ENCODE measurements at places on chromosomes 6 and 20.

GRCh38 chr6:1200409-1201101, 111.3 kb upstream of the FOXQ1 start:
- peak; percentile 77 for DNase-seq

DNA sequence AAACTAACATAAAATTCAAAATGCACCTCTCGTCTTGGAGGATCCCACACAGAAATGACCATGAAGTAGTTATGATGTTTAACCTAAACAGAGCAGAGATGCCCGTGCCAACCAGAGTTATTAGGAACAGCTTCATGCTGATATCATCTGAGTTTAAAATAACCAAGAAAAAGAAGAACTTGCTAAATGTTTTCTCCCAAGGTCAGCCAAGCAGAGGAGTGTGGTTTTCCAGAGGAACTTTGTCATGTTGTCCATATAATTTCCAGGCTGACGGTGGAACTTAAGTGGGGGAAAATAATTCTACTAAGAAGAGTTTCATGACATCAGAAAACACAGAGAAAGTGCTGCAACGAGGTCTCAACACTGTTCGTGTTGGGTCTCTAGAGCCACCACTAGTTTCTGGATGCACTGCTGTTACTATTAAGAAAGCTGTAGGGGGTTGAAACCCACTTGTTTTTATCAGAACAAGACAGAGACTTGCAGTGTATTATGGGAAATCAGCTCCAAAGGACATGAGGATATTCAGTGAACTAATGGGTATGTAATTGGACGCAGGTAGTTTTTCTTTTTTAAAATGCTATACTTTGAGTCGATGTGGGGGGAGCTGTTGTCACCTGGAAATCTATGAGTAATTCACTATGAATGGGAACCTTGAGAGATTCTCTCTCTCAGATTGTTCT, 5.2 kb downstream of the AGPAT4 start:
- DNase-seq = no peak

DNA sequence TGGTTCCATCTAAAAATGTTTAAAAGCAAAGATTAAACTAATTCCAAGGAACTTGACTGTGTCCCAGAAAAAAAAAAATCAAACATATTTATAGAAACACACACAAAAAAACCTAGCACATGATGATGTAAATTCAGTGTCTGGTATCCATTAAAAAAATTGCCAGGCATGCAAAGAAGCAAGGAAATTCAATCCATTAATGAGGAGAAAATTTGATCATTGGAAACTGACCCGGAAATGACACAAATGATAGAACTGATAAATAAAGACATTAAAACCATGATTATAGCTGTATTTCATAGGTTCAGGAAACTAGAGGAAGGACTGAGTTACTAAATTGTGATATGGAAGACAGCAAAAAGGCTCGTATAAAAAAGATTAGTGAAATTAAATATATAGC, 34.7 kb downstream of the PDYN start:
- DNase-seq = no peak

- no peak for DNase-seq
Observed at GRCh38 chr6:26270903-26271667, 93.9 kb upstream of the BTN3A2 start.

- DNase-seq = no peak
Observed at GRCh38 chr6:3617192-3617631, 134.3 kb downstream of the PXDC1 start.

GRCh38 chr6:166333172-166333995, 9.0 kb downstream of the SFT2D1 start:
- no peak for DNase-seq

DNA sequence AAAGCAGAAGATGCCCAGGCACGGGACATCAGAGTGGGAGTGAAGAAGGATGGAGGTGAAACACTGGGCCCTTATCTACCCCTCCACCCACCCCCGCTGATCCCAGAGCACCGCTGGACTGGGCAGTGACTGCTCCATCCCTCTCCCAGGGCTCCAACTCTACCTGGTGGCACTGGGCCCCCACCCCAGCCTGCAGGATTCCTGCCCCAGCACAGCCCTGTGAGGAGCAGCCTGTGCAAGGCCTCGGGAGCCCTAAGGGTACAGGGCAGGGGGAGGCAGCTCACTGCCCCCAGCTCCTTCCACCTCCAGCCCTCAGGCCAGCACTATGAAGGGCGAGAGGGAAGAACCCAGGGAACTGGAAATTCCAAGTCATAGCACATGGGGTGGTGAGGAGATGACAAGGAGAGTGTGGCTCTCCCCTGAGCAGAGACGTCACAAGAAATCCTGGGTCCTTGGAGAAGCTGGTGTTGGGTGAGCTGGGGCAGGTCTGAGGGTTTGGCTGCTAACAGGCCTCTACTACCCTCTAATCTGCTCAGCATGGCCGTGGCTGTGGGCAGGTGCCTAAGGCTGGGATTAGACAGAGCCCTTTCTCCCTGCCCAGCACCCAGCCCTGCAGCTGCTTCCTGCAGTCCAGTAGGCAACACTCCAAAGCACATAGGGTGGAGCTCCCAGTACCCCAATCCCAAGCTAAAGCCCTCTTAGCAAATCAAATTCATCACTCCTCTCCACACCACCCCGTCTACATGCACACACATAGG, 3.5 kb downstream of the CST3 start:
- no peak for DNase-seq

DNA sequence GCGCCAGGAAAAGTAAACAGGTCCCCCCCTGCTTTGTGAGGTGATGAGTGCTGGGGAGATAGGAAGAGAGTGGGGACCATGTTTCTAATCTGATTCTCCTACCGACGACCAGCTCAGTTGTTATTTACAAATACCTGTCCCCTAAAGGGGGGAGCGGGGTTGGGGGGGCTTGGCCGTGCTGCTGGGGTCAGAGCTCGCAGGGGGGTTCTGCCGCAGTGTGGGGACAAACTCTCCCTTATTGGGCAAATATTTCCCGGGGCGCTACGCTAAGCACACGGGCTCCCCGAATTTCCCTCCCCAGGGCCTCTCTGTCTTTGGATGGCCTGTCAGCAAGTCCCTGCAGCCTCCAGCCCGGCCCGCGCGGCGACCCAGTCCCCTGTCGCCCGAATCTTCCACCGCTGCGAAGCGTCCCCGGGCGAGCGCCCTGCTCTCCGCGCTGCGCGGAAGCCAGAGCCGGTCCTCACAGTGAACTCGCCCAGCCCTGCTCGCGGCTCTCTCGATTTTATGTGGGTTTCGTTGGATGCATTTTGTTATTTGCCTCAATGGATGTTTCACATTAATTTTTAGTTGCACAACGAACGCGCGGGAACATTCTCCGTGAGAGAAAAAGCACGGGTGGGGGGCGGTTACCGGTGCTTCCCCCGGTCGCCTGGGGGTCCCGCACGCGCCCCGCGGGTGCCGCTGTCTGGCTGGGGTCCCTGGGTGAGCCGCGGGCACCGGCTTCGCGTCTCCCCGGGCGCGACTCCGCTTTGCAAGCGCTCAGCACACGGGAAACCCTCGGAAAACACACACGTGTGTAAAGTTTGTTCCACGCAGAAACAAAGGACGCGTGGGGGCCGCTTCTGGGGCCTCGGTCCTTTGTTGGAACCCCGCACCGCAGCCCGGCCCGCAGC, 1.5 kb upstream of the STX16 start:
- DNase-seq = no peak

DNA sequence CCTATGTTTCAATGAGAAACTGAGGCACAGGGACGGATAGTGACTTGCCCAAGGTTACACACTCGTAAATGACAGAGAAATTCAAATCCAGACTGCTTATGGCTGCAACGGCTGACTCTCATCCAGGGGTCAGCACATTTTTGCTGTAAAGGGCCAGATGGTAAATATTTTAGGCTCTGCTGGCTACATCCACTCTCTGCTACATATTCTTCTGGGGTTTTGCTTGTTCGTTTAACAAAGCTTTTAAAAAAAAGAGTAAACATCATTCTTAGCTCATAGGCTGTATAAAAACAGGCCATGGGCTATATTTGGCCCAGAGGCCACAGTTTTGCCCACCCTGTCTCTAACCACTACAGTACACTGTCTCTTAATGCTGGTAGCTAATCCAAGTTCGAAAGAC, 103.4 kb downstream of the PREX1 start:
- DNase-seq = no peak

DNA sequence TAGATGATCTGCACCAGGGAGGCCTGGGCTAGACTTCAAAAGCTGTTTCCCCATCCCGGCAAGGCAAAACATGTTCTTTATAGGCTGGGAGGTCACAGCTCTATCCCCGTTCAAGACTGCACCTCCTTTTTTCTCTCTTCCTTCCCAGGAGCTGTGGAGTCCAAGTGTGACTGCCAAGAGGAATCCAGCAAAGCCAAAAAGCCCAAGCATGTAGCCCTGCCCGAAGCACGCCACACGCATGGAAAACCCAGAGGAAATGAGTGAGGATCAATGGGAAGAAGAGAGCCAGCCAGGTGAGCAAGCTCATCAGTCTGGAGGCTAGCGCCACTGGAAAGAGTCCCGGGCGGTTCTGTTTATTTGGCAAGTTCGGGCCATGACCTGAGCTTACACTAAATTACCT, 240.4 kb downstream of the PRL start:
- DNase-seq = no peak

DNA sequence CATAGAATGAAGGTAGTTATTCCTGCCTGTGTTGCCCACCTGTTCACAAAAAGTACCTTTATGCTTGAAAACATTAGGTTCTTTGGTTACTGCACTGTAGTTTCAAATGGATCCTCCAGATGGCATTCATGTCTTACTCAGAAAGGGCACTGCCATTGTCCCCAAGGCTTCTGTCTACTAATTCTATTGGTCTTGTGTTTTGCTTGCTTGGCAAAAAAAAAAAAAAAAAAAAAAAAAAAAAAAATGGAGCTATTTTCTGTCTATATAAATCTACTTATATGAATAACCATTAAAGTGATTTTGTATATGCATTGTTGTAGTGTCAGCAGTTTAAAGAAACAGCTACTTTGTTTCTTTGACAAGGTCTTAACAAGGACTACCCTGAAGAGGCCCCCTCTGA, 12.7 kb upstream of the EFHC1 start:
- peak; percentile 45 for DNase-seq

GRCh38 chr6:22115559-22115958, 181.3 kb downstream of the PRL start:
- DNase-seq = no peak

- no peak for DNase-seq
Observed at GRCh38 chr6:32689531-32690501, 23.4 kb upstream of the HLA-DQB1 start.

DNA sequence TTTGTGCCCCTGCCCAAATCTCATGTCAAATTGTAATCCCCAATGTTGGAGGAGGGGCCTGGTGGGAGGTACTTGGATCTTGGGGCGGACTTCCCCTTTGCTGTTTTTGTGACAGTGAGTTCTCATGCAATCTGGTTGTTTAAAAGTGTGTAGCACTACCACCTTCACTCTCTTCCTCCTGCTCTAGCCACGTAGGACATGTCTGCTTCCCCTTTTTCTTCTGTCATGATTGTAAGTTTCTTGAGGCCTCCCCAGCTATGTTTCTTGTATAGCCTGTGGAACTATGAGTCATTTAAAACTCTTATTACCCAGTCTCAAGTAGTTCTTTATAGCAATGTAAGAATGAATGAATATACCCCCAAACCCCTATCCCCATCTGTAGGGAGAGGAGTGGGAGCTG, 1013.7 kb upstream of the MAP3K7 start:
- DNase-seq = no peak

DNA sequence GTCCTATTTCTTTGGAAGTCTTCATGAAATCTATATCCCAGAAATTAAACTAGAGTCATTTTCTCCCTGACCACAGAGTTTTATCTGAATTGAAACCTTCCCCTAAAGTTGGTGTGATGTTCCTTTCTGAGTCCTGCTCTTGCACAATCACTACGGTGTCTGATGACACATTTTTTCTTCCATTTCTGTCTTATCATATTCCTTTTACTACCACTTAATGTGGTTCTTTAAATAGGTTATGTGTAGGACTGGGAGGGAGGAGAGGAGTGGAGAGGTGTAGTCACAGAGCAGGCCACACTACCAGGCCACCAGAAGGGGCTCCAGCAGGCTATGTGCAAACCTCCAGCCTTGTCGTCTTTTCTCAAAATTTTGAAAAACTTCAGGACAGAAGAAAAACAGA, 39.7 kb upstream of the ATXN1 start:
- DNase-seq = peak; percentile 24

GRCh38 chr6:8844968-8845367, 409.6 kb upstream of the SLC35B3 start:
- DNase-seq = no peak

GRCh38 chr6:122640366-122640765, 30.2 kb downstream of the PKIB start:
- DNase-seq = no peak

- DNase-seq = no peak
Observed at GRCh38 chr6:18240230-18240629, 24.1 kb downstream of the DEK start.

DNA sequence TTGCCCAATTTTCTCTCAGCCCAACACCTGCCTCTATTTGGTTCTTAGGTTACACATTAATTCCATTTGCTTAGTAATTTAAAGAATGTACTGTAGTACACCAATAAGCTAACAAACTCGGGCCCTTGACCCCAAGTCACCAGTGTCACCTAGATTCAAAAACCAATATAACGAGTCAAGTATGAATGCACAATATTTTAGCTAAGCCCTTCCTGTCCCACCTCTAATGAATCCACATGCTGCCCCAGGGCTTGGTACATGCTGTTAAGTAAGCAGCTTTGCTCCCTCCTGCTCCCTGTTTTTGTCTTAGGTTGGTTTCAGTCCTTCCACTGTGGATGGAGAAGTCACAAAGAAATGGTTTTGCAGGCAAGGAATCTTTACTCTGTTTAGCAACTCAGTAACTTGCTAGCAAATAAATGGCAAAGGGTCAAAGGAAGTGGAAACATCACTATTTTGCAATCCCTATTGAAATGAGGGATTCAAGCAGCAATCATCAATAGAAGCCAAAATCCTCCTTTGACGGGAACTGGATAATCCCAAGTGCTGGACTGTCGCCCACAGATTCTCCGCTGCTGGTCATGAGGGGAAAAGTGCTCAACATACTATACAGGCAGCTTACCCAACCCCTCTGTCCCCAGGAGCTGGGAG, 5.0 kb upstream of the MPC1 start:
- DNase-seq = no peak

GRCh38 chr6:100452998-100453397, 11.7 kb downstream of the SIM1 start:
- no peak for DNase-seq

- no peak for DNase-seq
Observed at GRCh38 chr6:139153855-139154254, 19.0 kb downstream of the HECA start.

GRCh38 chr6:35402856-35403191, 49.3 kb upstream of the FANCE start:
- no peak for DNase-seq

GRCh38 chr6:1536526-1537429, 72.9 kb upstream of the FOXC1 start:
- no peak for DNase-seq

DNA sequence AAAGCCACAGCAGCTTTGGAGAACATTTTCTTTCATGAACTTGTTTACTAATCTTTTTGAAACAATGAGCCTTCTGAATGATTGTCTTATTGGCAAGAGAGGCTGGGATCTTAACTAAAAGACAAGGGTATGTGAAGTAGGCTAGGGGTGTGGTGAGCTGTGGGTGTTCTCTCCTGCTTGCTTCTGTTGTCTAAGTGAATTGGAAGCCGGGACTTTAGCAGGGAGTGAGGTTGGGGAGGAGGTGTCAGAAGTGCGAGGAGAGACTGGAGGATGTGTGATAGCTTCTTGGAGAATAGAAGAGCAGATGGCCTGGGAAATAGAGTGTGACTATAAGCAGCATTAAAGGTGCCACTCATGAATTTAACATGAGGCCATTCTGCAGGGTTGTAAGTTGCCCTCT, 562.8 kb downstream of the UTRN start:
- DNase-seq = no peak
